Uterine smooth muscle cell (primary cell): ENCODE measurements at places on chromosomes 4 and X. TPM values are rescaled to one million over a fixed set of nuclear protein-coding genes. Genes with fewer than 3 reads are reported as not detected.

NAA11 gene
- total RNA-seq, result not detected in 2 replicates

GAGE12E gene
- not detected in 2 replicates for total RNA-seq

MTNR1A gene
- total RNA-seq, result not detected in 2 replicates

DIPK2B gene
- 0.11 and 0.12 TPM in 2 replicates for total RNA-seq

CLNK gene
- total RNA-seq, result not detected in 2 replicates

ZNF718 gene
- total RNA-seq, result 8.2 and 9.2 TPM in 2 replicates

WDR17 gene
- 4.3 and 5.6 TPM in 2 replicates for total RNA-seq

LRIT3 gene
- total RNA-seq, result under 0.01 and 0.11 TPM in 2 replicates
